ENCODE measurements at places on chromosomes 1 and 21. TPM values are rescaled to one million over a fixed set of nuclear protein-coding genes. Genes with fewer than 3 reads are reported as not detected.

The HAX1 gene
- total RNA-seq, result 108 TPM

The TPTE gene
- not detected for total RNA-seq

The DMBX1 gene
- not detected for total RNA-seq

The ADORA3 gene
- 13.8 TPM for total RNA-seq

The FCRL4 gene
- total RNA-seq, result under 0.01 TPM

The OR6K3 gene
- not detected for total RNA-seq

The PAQR6 gene
- 1.8 TPM for total RNA-seq

The CDC20 gene
- 1.3 TPM for total RNA-seq

The BNIPL gene
- total RNA-seq, result 17.0 TPM

The ANKRD35 gene
- 7.0 TPM for total RNA-seq

The CD5L gene
- not detected for total RNA-seq

The CHIA gene
- not detected for total RNA-seq

GRCh38 chr1:230781594-230781993 lies 34.4 kb downstream of the CAPN9 start:
- H3K27me3 ChIP-seq, result no peaks in the 10 kb centered on the region
- H3K4me1 ChIP-seq, result no peaks in the 10 kb centered on the region
- no peak for DNase-seq
- H3K36me3 ChIP-seq, result no peaks in the 10 kb centered on the region
- H3K27ac ChIP-seq, result no peak overlapping the region
- H3K4me3 ChIP-seq, result no peak overlapping the region

GRCh38 chr1:160866001-160866694 lies 3.5 kb upstream of the CD244 start:
- H3K27me3 ChIP-seq, result no peaks in the 10 kb centered on the region
- H3K4me1 ChIP-seq, result no peaks in the 10 kb centered on the region
- H3K4me3 ChIP-seq, result no peak overlapping the region
- no peak for DNase-seq
- H3K36me3 ChIP-seq, result no peaks in the 10 kb centered on the region
- H3K27ac ChIP-seq, result no peak overlapping the region

DNA sequence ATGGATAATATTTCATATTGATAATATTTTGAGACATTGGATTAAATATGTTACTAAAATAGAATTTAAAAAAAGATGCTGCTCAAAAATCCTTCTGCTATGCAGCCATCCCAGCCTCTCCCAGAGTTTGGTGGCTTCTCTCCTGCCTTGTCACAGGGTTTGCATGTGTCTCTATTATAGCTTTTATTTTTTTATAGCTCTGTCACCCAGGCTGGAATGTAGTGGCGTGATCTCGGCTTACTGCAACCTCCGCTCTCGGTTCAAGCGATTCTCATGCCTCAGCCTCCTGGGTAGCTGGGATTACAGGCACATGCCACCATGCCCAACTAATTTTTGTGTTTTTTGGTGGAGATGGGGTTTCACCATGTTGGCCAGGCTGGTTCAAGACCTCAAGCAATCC lies 50.7 kb upstream of the ID3 start:
- no peak for DNase-seq
- no peaks in the 10 kb centered on the region for H3K27me3 ChIP-seq
- no peaks in the 10 kb centered on the region for H3K36me3 ChIP-seq

GRCh38 chr1:33446590-33446989 lies 15.7 kb upstream of the PHC2 start:
- no peaks in the 10 kb centered on the region for H3K27me3 ChIP-seq
- DNase-seq, result no peak
- H3K27ac ChIP-seq, result no peak overlapping the region
- no peak overlapping the region for H3K4me3 ChIP-seq
- H3K4me1 ChIP-seq, result no peaks in the 10 kb centered on the region
- H3K36me3 ChIP-seq, result no peaks in the 10 kb centered on the region

DNA sequence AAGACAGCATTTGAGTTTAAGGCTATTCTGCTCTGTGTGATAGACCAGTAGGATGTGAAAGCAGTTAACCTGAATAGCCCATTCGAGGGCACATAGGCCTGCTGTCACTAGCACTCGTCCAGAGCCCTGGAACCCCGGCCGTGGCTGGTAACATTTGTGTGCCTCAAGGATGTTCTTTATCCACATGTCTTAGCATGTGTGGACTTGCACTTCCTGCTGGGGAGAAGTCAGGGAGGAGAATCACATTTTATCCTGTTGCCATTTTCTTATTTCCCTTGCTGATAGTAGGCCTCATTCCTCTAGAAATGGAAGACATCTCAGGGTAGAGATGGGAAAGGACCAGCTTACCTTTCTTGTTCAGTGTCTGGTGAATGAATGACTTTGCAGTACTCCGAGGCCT lies 54.7 kb downstream of the VPS13D start:
- H3K36me3 ChIP-seq, result no peaks in the 10 kb centered on the region
- no peak overlapping the region for H3K4me3 ChIP-seq
- no peaks in the 10 kb centered on the region for H3K4me1 ChIP-seq
- H3K27ac ChIP-seq, result no peak overlapping the region

GRCh38 chr1:110684491-110684890 lies 9.8 kb upstream of the KCNA3 start:
- no peak overlapping the region for H3K27ac ChIP-seq
- DNase-seq, result no peak
- no peaks in the 10 kb centered on the region for H3K36me3 ChIP-seq
- peaks cover 26% of the 10 kb centered on the region for H3K27me3 ChIP-seq

- no peak for DNase-seq
- H3K27me3 ChIP-seq, result no peaks in the 10 kb centered on the region
- H3K36me3 ChIP-seq, result no peaks in the 10 kb centered on the region
- H3K4me3 ChIP-seq, result no peak overlapping the region
- H3K27ac ChIP-seq, result no peak overlapping the region
Measured at GRCh38 chr1:153343811-153344717, 4.6 kb downstream of the PGLYRP4 start.

GRCh38 chr21:35025206-35026152 lies 23.6 kb downstream of the RUNX1 start:
- H3K4me1 ChIP-seq, result no peaks in the 10 kb centered on the region
- no peak overlapping the region for H3K27ac ChIP-seq
- DNase-seq, result no peak
- H3K36me3 ChIP-seq, result no peaks in the 10 kb centered on the region

GRCh38 chr1:215277532-215277931 lies 195.0 kb downstream of the KCNK2 start:
- DNase-seq, result no peak
- no peaks in the 10 kb centered on the region for H3K4me1 ChIP-seq
- H3K27me3 ChIP-seq, result no peaks in the 10 kb centered on the region

GRCh38 chr1:84096176-84096575 lies 47.9 kb upstream of the PRKACB start:
- H3K36me3 ChIP-seq, result no peaks in the 10 kb centered on the region
- no peak for DNase-seq
- H3K27ac ChIP-seq, result no peak overlapping the region
- H3K27me3 ChIP-seq, result no peaks in the 10 kb centered on the region
- H3K4me3 ChIP-seq, result no peak overlapping the region
- no peaks in the 10 kb centered on the region for H3K4me1 ChIP-seq

- no peak overlapping the region for H3K27ac ChIP-seq
- no peaks in the 10 kb centered on the region for H3K36me3 ChIP-seq
- H3K4me1 ChIP-seq, result no peaks in the 10 kb centered on the region
- no peak for DNase-seq
- no peaks in the 10 kb centered on the region for H3K27me3 ChIP-seq
Measured at GRCh38 chr1:61266738-61267137, 184.4 kb downstream of the NFIA start.

GRCh38 chr1:34907487-34908090 lies 21.9 kb downstream of the DLGAP3 start:
- no peaks in the 10 kb centered on the region for H3K4me1 ChIP-seq
- DNase-seq, result no peak
- peaks cover under 1% of the 10 kb centered on the region for H3K27me3 ChIP-seq
- no peak overlapping the region for H3K27ac ChIP-seq
- H3K36me3 ChIP-seq, result no peaks in the 10 kb centered on the region

GRCh38 chr1:159898527-159898926 lies 1.4 kb downstream of the CFAP45 start:
- H3K4me1 ChIP-seq, result no peaks in the 10 kb centered on the region
- H3K36me3 ChIP-seq, result no peaks in the 10 kb centered on the region
- no peak overlapping the region for H3K27ac ChIP-seq
- no peak overlapping the region for H3K4me3 ChIP-seq
- no peaks in the 10 kb centered on the region for H3K27me3 ChIP-seq
- DNase-seq, result no peak

GRCh38 chr1:230977761-230978490 lies 735 bp downstream of the TTC13 start:
- peak overlapping the region; percentile 98 for H3K4me3 ChIP-seq
- H3K27me3 ChIP-seq, result no peaks in the 10 kb centered on the region
- no peaks in the 10 kb centered on the region for H3K36me3 ChIP-seq
- no peak for DNase-seq
- H3K27ac ChIP-seq, result peak overlapping the region; percentile 46
- H3K4me1 ChIP-seq, result no peaks in the 10 kb centered on the region

DNA sequence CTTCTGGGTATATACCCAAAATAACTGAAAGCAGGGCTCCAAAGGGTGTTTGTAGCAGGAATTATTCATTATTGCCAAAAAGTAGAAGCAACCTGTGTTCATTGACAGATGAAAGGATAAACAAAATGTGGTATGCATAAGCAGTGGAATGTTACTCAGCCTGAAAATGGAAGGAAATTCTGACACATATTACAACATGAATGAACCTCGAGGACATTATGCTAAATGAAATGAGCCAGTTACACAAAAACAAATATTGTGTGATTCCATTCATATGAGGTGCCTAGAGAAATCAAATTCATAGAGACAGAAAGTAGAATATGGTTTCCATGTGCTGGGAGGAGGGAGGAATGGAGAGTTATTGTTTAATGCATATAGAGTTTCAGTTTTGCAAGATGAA lies 86.3 kb upstream of the ARTN start:
- H3K4me1 ChIP-seq, result no peaks in the 10 kb centered on the region
- H3K27me3 ChIP-seq, result no peaks in the 10 kb centered on the region
- H3K36me3 ChIP-seq, result no peaks in the 10 kb centered on the region
- DNase-seq, result no peak

GRCh38 chr1:40795811-40796586 lies 12.4 kb downstream of the KCNQ4 start:
- H3K4me3 ChIP-seq, result no peak overlapping the region
- H3K36me3 ChIP-seq, result no peaks in the 10 kb centered on the region
- no peak overlapping the region for H3K27ac ChIP-seq
- no peaks in the 10 kb centered on the region for H3K4me1 ChIP-seq
- H3K27me3 ChIP-seq, result no peaks in the 10 kb centered on the region

DNA sequence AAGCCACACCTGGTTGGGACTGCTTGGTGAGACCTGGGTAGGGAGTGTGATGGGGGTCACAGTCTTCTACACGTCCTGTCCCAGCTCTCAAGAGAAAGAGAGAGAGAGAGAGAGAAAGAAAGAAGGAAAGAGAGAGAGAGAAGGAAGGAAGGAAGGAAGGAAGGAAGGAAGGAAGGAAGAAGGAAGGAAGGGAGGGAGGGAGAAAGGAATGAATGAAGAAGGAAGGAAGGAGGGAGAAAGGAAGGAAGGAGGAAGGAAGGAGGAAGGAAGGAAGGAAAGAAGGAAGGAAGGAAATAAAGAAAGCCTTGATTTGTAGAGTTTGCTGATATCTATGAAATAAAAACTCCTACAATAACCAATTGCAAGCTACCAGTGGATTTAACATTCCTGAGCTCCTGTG lies 28.5 kb upstream of the SOX13 start:
- no peaks in the 10 kb centered on the region for H3K36me3 ChIP-seq
- no peaks in the 10 kb centered on the region for H3K27me3 ChIP-seq
- no peaks in the 10 kb centered on the region for H3K4me1 ChIP-seq
- DNase-seq, result no peak
- H3K27ac ChIP-seq, result no peak overlapping the region

DNA sequence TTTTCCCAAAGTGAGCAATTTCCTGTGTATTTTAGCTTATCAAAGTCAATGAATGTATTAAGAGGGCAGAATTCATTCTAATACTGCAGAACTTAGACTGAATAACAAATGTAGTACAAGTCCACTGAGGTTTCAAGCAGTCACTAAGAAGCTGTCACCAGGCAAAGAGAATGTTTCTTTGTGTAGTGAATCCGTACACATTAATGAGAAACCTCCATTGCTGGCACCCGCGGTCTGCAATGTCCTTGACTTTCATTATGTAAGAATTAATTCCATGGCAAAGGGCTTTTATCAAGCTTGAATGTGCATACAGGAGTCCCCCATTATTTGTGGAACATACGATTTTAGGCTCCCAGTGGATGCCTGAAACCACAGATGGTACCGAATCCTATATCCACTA lies 719.5 kb upstream of the TMPRSS15 start:
- no peak overlapping the region for H3K4me3 ChIP-seq
- H3K36me3 ChIP-seq, result no peaks in the 10 kb centered on the region
- H3K27ac ChIP-seq, result no peak overlapping the region
- no peaks in the 10 kb centered on the region for H3K4me1 ChIP-seq

DNA sequence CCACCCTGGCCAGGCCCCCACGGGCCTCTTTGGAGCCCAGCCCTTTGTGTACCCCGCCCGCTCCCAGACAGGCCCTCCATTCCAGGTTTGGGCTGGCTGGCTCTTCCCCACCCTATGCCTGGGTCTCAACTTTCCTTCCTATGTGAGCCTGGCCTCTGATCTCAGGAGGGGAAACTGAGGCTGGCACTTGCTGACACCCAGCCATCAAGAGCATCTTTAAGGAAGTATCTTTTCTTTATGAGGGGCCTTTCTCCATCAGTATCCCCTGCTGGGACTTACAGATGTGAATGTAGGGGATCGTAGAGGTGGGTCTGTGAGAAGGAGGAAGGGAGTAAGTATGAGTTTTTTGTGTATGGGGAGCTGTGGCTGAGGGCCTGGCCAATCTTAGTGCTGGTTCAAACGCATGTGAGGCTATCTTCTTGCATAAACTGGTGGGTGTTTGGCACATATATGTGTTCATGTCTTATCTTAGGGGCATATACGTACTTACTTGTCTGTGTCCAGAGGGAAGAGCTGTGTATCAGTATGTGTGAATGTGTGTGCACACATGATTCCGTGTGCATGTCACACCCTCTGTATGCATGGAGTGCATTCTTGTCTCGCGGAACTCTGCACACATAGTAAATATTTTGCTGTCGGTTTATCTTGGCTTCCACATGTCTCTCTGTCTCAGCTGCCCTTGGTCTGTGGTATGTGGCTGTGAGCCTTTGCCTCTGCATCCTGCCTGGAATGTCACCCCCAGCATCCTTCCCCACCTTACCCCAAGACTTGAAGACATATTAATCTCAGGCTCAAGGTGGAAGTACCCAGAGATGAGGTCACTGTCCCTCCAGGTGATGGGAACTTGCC lies 5.4 kb downstream of the NECTIN4 start:
- peak overlapping the region; percentile 98 for H3K27ac ChIP-seq
- peak overlapping the region; percentile 44 for H3K4me3 ChIP-seq
- H3K27me3 ChIP-seq, result no peaks in the 10 kb centered on the region
- no peaks in the 10 kb centered on the region for H3K36me3 ChIP-seq
- peaks cover 15% of the 10 kb centered on the region for H3K4me1 ChIP-seq
